ENCODE measurements at places on chromosomes 4 and X.
A peak's percentile ranks its signal among the peaks of the same experiment; 100 is the strongest.

DNA sequence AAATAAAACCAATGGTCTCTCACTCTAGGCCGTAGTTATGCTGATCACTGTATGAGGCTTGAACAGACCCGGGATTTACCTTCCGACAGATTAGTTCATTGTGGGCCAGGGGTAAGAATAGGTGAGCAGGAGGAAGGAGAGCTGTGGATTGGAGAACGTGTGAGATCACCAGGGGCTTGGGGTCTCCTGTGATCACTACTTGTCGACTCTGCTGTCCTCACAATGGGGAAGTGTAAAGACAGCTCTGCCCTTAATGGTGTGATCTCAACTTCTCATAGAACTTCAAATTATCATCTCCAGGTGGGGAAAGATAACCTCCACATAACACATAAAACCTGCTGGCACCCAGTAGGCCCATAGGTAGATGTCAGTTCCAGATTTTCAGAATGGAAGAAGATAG lies 56.2 kb upstream of the RPS6KA3 start:
- no peak for DNase-seq

DNA sequence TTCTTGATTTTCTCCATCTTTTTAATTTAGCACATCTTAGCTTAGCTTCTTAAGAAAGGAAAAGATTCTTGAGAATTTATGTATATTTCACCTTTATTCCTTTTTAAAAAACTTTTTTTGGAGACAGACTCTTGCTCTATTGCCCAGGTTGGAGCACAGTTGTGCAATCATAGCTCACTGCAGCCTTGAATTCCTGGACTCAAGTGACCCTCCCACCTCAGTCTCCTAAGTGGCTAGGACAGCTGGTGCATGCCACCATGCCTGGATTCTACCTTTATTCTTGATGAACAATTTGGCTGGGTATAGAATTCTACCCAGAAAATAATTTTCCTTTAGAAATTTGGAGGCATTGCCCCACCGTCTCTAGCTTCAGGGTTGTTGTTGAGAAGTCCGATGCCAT lies 19.5 kb upstream of the SH3D19 start:
- no peak for DNase-seq

DNA sequence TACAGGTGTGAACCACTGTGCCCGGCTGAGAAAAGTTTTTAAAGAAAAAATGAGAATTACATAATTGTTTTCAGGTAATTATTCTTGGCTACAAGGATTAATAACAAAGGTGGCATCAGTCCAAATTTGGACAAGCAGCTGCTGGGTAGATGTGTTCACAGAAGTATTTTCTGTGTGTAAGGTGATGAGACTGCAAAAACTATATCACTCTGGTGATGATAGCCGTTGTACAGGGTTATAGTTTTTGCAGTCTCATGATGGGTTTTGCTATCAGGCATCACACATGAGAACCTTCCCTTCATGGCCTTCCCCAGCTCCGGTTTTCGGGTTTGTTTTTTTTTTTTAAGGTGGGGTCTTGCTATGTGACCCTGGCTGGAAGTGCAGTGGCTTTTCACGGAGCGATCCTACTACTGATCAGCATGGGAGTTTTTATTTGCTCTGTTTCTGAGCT lies 5.1 kb upstream of the SLC10A3 start:
- no peak for DNase-seq

GRCh38 chrX:55867708-55868107 lies 150.2 kb downstream of the RRAGB start:
- DNase-seq = no peak

DNA sequence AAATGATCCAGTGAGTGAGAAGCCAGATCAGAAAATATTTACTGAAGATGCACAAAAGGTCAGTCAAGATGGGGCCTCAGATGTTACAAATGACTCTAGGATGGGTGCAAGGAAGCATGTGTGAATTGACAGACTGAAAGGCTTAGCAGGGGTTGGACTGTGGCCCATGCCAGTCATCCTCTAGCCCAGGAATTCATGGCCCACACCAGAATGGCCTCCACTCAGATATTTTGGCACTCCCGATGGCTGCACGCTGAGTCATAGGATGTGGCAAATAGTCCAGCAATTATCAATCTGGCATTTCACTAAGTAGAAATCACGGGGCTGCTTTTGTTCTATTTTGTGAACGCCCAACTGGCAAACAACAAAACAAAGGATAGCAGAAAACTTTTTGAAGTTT lies 406.5 kb downstream of the IQCM start:
- DNase-seq = peak; percentile 2

- peak; percentile 88 for DNase-seq
These were observed at the start of gene TMEM144 for GRCh38 chr4:158209825-158210807. TMEM144 (plus strand) TSS chr4:158210486; CDS start chr4:158212668, 2,182 bp downstream.

DNA sequence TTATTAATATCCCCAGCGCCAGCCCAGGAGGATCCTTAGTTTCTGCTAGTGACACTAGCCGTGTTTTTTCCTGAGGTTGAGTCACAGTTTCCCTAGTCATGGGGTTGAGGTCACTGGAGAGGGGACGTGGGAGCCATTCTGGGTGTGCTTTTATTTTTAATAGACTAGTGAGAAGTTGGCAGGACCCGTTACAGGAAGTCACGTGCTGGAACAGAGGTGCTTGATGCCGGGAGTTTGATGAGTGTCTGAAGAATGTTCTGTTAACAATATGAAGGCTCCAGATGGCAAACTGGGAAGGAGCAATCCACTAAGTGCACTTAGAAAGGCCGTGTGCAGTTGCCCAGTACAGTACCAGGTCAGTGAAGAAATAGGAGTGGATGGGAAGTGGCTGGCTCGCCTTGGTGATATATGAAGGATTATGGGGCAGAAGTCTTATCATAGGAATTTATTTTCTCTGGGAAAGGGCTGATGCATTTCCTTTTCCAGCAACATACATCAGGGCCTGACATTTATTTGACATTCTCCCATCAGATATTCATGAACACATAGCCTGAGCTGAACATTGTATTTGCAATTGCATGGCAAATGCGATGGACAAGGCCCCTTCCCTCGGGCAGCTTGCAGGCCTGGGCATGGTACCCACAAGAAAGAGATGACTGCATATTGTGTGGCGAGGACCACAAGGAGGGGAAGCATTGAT lies 291.8 kb downstream of the FBXW7 start:
- no peak for DNase-seq

Measured in C1 segment of cervical spinal cord (tissue), 14 donors.